Inflammatory macrophage treated with lipopolysaccharide for 1 hour (primary cell): ENCODE measurements at places on chromosomes 1 and 21.

GRCh38 chr1:117036018-117036461 lies 24.1 kb upstream of the TTF2 start:
- no peak for DNase-seq

GRCh38 chr1:154503898-154504297 lies 1.7 kb upstream of the SHE start:
- no peak for DNase-seq

DNA sequence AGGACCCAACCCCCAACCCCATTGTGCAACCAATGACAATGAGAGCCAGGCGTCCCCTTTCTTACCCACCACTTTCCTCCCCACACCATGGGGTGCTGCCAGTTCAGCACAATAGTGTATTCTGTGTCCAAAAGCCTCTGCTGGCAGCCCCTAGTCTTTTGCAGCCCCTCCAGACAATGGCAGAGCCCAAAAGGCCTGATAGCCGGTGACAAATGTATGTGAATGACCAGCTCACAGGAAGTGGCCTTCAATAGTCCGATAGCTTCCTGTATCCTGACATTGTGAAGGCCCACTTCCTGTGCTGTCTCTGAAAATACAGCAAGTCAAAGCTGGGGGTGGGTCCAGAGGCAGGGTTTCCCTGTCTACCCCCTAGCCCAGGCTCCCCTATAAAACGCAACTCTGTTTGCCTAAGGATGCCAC lies 16.6 kb downstream of the SMIM12 start:
- no peak for DNase-seq

DNA sequence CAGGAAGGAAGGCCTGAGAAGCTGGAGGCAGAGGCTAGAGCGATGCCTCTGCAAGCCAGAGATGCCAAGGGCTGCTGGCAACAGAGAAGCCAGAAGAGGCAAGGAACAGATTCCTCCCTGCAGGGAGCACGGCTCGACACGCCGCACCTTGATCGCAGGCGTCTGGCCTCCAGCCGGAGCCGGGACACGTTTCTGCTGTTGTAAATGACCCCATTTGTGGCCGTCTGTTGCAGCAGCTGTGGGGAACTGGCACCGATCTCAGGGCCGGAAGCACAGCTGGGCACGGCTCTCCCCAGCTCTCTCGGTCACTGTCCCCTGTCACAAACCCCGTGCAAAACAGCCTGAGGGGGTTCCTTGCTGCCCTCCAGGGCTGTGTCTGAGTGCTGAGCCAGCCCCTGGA lies 59.6 kb downstream of the SIK1 start:
- DNase-seq = no peak

DNA sequence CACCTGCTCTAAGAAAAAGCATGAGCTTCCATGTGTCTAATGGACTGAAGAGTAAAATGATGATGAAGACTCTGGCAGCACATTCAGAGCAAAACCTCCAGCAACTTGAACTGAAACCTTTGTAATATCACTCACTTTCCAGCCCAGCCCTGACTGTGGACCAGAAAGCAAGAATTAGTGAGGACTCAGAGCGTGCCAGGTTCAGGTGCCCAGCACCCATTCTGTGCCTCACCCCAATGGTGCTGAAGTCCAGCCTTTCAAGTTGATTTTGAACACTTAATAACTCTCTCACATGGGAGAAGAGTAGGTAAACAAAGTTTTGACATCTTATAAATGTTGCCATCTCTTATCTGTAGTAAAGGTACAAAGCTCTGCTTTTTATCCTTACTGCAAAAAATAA lies 350.0 kb downstream of the KCNH1 start:
- no peak for DNase-seq

GRCh38 chr1:219432191-219432606 lies 180.7 kb downstream of the ZC3H11B start:
- DNase-seq = no peak

GRCh38 chr1:116357487-116357886 lies 15.6 kb upstream of the ATP1A1 start:
- no peak for DNase-seq

- no peak for DNase-seq
Measured at GRCh38 chr1:164560121-164560541, 1.1 kb downstream of the PBX1 start.

DNA sequence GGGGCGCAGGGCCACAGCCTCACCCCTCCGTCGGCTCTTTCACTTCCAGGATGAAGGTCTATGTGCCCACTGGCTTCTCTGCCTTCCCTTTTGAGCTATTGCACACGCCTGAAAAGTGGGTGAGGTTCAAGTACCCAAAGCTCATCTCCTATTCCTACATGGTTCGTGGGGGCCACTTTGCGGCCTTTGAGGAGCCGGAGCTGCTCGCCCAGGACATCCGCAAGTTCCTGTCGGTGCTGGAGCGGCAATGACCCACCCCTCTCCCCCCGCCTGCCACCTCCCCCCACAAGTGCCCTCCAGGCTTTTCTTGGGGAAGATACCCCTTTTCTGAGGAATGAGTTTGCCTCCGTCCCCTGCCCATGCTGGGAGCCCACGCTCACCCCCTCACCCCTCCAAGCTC lies 35.2 kb downstream of the EPHX1 start:
- no peak for DNase-seq

GRCh38 chr1:243742819-243743218 lies 107.2 kb downstream of the AKT3 start:
- no peak for DNase-seq

DNA sequence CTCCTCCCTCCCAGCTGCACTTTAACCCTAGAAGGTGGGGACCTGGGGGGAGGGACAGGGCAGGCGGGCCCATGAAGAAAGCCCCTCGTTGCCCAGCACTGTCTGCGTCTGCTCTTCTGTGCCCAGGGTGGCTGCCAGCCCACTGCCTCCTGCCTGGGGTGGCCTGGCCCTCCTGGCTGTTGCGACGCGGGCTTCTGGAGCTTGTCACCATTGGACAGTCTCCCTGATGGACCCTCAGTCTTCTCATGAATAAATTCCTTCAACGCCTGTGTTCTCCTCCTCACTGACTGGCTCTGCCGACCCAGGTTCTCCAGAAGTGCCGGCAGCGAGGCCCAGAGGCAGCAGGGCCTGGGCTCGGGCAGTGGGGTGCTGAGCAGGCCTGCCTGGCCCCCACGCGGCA lies 6.5 kb upstream of the HTR6 start:
- DNase-seq = no peak

DNA sequence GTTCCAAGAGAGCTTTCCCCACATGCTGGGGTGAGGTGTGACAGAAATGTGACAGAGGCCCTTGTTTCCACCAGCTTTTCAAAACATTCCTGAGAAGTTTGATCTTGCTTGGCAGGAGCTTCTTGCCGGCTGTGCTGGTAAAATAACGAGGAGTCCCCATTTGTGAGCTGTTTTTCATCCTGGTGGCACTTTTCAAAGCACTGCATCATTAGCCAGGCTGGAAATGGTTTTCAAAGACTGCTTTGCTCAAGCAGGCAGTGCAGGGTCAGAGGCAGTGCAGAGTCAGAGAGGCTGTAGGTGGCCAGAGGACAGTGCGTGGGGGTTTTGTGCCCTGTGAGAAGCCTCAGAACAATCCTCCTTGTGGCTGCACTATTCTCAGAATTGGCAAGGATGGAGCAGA lies 75.8 kb upstream of the KCNA3 start:
- no peak for DNase-seq

GRCh38 chr1:200683298-200683697 lies 13.6 kb upstream of the DDX59 start:
- no peak for DNase-seq

- peak; percentile 54 for DNase-seq
Measured at GRCh38 chr1:223639331-223639749, 26.2 kb downstream of the CAPN8 start.

- DNase-seq = no peak
Measured at GRCh38 chr1:27057389-27057788, 44.7 kb upstream of the TENT5B start.

DNA sequence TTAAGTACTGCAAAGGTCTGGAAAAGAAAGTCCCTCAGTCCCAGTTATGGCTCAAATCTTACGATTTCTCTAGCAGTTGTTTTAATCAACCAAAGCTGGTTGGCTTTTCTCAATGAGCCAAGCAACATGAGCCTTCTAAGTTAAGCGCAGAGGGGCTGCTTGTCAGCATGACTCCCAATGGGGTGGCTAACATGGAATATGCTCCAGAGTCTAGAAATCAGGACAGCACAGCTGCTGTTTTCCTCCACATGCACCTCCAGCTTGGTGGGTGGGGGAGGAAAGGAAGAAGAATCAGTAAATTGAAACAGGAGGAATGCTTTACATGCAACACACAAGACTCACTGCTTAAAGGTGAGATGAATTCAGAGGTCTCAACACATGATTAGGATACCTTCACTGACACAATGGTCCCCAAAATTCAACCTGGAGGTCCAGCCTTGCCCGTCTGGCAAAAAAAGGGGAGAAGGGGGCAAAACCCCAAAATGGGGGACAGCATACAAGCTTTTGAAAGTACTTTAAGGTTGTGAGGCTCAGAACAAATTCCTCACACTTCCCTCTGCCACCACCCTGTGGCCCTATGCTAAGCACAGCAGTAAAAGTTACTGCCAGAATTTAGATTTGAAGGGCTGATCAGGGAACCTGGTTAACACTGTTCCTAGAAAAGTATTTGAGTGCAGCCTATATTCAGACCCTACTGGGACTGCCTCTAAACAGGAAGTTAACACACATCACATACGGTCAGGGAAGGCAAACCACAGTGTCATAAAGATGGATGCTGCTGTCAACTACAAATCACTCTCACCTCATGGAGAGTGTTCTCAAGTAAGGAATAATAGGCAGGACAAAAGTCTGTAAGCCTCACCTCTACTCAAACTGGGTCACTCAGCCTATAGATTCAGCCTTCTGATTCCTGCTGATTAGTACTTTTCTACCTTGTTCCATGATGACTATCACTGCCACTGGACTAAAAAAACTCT lies 2.6 kb downstream of the GATAD2B start:
- DNase-seq = peak; percentile 11

DNA sequence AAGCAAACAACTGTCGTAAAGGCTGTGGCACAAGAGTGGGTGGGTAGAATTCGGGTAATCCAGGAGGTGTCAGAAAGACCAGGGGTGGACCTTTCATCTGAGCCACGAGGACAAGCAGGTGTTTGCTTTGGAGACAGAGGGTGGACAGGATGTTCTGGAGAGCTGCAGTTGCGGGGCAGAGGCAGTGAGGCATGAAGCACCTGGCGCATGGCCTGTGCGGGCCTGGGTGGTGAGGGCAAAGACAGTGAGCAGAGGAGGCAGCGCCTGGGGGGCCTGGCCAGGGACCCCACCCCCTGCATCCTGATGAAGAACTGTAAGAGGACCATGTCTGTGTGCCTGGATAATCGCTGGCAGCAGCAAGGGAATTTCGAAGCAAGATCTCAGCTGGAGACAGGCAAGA lies 24.9 kb downstream of the KIF26B start:
- DNase-seq = no peak

GRCh38 chr1:200040481-200041138 lies 13.1 kb downstream of the NR5A2 start:
- DNase-seq = no peak

DNA sequence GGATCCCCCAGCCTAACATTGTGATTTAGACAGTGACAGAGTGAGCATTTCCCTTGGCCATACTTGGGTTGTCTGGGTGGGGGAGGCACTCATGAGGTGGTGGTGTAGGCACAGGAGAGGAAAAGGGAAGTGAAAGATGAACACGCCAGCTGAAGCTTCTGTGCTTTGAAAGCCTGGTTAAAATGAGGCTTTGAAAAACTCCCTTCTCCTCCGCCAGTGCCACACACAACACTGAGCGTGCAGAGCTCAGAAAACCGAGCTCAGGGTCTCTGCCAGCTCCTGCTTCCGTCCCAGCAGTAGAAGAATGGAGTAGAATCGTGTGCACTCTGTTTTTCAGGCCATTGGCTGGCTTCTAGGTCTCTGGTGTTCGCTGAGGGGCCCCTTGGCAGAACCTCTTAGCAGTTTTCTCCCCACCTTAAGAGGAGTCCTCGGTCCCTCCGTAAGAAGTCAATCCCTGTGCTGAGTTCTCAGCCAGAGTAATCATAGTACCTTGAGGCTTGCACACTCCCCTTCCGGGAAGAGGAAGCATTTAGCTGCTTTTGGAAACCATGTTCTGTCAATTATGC lies 12.9 kb downstream of the PLEKHM2 start:
- DNase-seq = peak; percentile 83

GRCh38 chr1:208127792-208128529 lies 116.2 kb downstream of the PLXNA2 start:
- DNase-seq = no peak
